ENCODE measurements at places on chromosomes 3 and 15.

DNA sequence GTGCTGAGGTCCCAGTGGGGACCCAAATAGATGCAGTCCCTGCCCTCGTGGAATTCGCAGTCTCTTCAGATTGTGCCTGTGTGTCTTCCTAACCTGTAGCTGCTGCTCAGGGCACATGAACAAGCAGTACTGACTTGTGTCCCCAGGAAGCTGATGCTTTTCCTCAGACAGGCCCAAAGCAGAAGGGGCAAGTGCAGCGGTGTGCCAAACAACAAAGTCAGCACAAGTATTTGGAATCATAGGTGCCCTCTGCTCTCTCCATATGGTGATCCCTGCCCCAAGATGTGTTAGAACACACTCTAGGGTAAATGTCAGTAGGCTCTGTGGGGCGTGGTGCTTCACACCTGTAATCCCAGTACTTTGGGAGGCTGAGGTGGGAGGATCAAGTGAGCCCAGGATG is 21.9 kb downstream of the BHLHE40 start:
- no peak for DNase-seq

GRCh38 chr3:135239615-135239884 is 444.5 kb downstream of the EPHB1 start:
- DNase-seq: no peak

DNA sequence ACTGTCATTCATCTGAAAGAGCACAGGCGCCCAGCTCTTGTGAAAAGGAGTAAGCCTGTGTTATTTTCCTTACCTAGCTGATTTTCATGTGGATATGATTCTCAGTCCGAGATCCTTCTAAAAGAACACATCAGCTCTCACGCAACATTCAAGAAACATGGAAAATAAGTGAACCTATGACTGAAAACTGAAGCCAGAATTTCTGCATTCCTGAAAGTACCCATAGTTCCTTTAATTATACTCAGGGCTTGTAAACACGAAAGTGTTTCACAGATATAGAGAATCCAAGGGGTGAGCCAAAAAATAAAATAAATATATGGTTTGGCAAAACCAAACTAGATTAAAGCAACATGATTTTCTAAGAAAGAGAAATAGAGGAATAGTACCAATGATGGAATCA is 100.8 kb upstream of the CHMP2B start:
- no peak for DNase-seq

GRCh38 chr15:38035701-38036100 is 101.3 kb downstream of the TMCO5A start:
- peak; percentile 23 for DNase-seq

- peak; percentile 56 for DNase-seq
These were observed 153.8 kb downstream of the SHQ1 start for GRCh38 chr3:72694398-72694797.

DNA sequence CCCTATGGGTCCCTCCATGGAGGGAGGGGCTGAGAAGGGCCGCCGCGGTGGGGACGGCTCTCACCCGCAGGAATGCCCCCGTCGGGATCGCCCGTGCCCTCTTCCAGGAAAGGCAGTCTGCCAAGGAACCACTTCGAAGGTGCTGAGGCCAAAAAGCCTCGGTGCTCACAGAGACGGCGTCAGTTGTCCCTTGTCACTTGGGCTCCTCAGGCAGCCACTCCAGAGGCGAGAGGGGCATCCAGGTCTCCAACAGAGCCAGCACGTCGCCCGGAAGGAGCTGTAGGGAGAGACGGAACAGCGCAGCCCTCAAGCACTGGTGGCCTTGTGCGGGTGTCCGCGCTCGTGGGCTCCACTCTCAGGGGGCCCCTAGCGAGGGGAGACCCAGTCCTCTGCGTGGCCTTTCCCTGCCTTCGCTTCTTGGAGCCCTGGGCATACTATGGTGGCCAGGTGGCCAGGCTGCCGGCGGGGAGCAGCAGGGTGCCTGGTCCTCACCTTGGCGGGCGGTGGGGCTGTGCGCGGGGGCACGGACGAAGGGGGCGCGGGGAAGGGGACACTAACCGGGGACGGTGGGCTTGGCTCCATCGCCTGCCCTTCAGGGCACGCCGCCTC is 994 bp downstream of the MESP1 start:
- DNase-seq: no peak

DNA sequence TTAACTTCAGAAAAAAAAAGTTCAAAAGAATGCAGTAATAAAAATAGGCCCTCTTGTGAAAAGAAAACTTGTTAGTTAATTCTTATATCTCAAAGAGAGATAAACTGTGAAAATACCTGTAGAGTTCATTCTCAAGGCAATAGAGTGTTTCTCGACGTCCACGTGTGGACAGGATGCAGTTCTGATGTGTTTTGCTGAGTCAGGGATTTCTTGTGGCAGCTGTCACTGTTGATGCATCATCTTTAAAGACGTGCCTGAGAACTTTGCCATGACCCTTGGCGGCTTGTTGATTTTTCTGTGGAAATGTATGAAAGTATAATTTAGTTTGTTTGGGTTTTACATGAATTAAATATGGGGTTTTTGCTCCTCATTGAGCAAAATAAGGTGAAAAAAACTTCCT is 702.2 kb downstream of the NLGN1 start:
- DNase-seq: no peak

- peak; percentile 30 for DNase-seq
These were observed 596 bp upstream of the SGO1 start for GRCh38 chr3:20186600-20187004.

DNA sequence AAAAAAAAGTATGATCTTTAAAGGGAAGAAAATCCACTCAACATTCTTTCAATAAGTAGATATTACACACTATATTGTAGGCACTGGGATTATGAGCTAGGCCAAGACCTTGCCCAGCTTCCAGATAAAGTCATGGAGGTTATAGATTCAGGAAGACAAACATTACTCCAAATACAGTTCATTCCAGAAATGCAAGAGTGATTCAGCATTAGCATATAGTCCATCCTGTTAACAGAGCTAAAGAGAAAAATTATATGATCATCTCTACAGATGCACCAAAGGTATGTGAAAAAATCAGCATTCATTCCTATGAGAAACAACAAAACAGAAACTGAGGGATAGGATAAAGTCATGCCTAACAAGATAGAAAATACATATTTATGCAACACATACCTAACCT is 42.1 kb upstream of the NSMCE3 start:
- DNase-seq: no peak

DNA sequence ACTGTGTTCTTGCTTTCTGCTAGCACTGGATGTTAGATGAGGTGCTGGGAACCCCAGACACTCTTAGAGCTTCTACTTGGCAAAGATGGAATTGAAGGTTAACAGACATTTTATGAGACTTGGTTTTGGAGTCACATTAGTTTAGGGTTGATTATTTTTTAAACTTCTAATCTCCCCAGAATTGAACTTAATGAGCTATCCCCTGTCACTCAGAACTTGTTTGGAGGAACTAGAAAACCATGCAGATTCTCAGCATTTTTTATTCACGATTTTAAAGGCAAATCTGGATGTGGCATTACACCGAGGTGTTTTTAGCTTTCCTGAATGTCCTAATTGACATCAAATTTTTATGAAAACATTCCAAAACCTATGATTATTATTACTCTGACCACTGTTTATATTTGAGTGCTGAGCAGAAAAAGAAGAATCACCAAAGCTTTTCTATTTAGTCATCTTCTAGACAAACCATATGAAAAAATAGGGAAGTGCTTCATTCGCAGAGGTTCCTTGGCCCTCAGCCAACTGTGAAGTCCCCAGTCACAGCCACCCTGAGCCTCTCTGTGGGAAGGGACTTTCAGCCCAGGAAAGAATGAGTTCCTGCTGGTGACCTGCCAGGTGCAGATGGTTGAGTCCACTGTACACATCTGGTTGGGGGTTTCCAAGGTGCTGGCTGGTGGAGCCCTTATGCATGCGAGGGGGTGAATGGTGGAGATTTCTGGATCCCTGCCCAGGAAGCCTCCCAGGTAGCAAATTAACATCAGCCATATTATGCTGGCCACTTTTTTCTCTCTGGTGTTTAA is 196.0 kb upstream of the TOPAZ1 start:
- no peak for DNase-seq

GRCh38 chr3:19907523-19907922 is 26.5 kb downstream of the EFHB start:
- no peak for DNase-seq

DNA sequence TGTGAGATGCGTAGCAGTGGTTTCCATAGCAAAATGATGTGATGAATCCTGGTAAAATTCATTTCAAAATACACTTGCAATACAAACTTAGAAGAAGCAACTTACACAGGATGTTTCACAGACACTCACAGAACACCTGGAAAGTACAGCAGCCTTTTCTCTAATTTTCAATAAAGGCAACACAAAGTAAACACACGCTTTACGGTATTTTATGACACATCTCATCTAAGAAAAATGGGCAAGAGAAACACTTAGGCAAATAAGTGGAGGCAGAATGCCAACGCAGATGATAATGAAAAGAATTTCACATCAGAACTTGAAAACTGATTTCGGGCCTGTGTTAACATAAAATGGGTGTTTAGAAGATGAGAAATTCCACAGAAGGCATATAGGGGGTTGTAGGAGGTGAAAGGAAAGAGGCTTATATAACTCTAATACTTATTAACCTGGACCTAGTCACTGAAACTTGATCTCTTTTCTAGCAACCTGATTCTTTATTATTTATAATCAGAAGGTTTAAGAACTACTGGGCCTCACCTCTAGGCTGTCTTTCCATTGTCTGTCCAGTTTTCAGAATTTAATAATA is 25.6 kb upstream of the MAP3K13 start:
- DNase-seq: no peak

GRCh38 chr3:32937331-32937730 is 14.1 kb upstream of the CCR4 start:
- DNase-seq: no peak

DNA sequence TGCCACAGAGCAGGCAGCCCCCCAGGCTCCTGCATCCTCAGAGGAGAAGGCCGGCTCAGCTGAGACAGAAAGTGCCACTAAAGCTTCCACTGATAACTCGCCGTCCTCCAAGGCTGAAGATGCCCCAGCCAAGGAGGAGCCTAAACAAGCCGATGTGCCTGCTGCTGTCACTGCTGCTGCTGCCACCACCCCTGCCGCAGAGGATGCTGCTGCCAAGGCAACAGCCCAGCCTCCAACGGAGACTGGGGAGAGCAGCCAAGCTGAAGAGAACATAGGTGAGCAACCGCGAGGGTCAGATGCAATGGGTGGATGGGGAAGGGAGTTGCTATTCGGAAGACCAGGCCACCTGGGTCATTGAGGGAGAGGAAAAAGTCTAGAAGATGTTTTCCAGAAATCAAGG is 53.0 kb downstream of the GAP43 start:
- no peak for DNase-seq
